ENCODE measurements at places on chromosomes 5 and 9. TPM values are rescaled to one million over a fixed set of nuclear protein-coding genes. Genes with fewer than 3 reads are reported as not detected.
A peak's percentile ranks its signal among the peaks of the same experiment; 100 is the strongest.

Gene OTP
- not detected for total RNA-seq

Gene FOXI1
- total RNA-seq = not detected

DNA sequence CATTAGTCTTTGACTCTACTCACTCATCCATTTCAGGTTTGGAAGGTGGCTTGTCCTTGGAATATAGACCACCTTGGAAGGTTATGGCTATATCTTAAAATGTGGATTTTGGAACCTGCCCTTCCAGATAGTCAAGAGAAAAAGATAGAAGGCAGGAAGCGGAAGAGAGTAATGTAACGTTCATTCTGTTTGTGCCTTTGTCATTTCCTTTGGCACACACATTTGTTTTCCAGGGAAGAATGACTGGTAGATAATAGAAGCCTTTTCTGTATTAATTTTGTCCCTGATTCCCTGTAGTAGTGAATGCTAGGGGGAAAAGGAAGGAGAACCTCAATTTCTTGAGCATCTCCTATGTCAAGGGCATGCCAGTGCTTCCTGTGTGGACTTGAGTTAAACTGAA, 54.7 kb downstream of the PPIC start:
- DNase-seq = no peak

- peak; percentile 45 for DNase-seq
Measured at GRCh38 chr9:33510262-33511183, 13.5 kb upstream of the ANKRD18B start.
